ENCODE measurements at places on chromosomes 3 and 15.
A peak's percentile ranks its signal among the peaks of the same experiment; 100 is the strongest.

GRCh38 chr3:185473290-185473815 is 25.5 kb downstream of the TMEM41A start:
- DNase-seq: peak; percentile 62

- no peak for DNase-seq
These were observed 9.6 kb downstream of the TRH start for GRCh38 chr3:129984125-129984524.

DNA sequence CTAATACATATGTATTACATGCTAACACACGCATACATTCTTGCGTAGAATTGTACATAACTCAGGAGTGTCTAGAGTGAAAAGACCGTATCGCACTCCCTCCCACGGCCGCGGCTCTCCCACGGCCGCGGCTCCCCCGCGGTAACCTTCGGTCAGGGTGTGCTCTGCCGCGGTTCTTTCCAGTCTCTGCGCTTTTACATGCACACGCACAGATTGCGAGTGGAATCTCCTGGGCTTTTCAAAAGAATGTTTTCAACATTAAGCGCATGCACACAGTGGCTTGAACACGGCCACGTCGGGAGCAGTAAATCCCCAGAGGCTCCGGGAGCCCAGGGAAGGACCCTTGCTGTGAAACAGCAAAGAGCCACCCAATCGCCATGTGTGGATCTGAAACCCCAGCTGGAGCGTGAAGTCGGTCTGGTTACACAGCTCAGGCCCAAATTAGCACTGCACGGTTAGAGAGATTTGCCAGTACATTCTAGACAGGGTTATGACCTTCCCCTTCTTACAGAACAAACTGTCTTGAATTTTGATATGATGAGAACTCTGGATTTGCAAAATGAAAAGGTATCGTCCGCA is 805 bp upstream of the RGMA start:
- no peak for DNase-seq

GRCh38 chr3:150170852-150171520 is 200.3 kb upstream of the PFN2 start:
- no peak for DNase-seq

DNA sequence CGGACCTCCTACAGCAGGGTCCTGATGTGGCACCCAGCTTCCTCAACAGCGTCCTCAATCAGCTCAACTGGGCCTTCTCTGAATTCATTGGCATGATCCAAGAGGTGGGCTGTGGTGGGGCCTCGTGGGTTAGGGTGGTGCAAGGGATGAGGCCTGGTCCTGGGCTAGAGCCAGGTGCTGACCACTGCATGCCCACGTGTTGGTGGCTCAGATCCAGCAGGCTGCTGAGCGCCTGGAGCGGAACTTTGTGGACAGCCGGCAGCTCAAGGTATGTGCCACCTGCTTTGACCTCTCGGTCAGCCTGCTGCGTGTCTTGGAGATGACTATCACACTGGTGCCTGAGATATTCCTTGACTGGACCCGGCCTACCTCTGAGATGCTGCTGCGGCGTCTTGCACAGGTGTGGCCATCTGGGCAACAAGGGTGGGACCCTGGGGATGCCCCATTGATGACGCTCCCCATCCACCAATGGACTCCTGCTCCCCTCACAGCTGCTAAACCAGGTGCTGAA is 3.8 kb downstream of the AMIGO3 start:
- no peak for DNase-seq

GRCh38 chr3:94373456-94373855 is 310.6 kb downstream of the NSUN3 start:
- DNase-seq: no peak

DNA sequence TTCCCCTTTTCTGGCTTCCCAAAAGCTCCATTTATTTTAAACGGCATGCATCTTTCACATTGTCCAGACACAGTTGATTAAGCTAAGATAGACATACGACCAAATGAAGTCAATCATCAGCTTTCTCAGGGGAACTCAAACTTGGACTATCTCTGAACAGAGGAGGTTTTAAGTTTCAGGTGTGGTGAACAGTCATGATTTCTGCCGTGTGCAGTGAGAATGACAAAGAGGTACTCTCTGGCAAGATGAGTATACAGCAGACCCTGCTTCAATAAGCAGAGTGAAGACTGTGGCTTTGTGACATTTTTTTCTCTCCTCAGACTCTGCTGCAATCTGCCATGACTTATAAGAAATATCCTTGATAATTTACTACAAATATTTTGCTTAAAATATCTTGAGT is 307.7 kb downstream of the CNTN6 start:
- no peak for DNase-seq

- DNase-seq: no peak
These were observed 53.4 kb downstream of the GSK3B start for GRCh38 chr3:120040813-120041377.

DNA sequence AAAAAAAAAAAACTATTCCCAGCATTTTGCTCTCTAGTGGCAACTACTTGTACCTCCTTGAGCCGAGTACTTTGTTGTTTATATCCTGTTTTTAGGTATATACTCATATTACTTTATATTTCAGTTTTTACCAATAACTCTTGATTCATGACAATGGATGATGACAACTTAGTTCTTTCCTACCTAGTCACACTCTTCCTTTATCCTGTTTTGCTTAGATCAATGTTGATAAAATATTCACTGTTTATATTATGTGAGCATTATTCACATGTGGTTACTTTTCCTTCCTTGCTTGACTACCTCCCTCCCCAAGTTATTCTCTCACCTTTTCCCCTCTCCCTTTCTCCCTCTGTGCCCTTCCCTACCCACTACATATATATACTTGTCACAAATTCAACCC is 53.7 kb downstream of the NKIRAS1 start:
- peak; percentile 49 for DNase-seq

GRCh38 chr3:10504171-10505049 is 976 bp downstream of the ATP2B2 start:
- DNase-seq: no peak

DNA sequence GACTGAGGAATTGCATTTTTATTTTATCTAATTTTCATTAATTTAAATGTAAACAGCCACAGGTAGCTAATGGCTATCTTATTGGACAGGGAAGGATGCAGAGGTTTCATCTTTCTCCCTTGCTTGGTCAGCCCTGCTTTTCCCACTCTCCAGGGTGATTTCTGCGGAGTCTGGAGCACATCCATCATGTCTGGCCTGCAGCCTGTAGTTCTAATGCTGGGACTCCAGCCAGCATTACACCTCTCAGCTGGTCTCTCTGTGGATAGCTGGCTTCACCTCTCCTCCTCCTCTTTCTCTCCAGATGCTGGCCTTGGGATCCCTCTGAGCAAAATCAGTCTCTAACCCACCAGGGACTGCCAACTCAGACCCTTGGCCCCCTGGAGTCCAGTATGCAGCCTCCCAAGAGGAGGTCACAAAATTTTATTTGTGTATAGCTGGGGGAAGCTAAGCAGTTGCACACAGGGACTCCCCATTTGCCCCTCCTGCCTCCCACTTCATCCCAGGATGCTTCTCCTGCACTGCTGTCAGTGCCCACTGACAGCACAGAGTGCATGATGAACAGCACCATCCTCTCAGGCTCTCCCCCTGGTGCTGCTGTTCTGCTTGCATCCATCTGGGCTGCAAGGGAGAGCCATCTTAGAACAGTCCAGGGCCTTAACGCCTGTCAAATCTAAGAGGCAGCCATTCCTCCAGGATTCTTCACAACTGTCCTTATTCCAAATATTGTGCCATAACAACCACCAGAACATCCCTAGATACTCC is 1.7 kb downstream of the BFSP2 start:
- DNase-seq: no peak

GRCh38 chr15:80202641-80203360 is 49.2 kb downstream of the CTXND1 start:
- no peak for DNase-seq

- peak; percentile 76 for DNase-seq
These were observed 107.7 kb downstream of the THRB start for GRCh38 chr3:24387000-24387399.

DNA sequence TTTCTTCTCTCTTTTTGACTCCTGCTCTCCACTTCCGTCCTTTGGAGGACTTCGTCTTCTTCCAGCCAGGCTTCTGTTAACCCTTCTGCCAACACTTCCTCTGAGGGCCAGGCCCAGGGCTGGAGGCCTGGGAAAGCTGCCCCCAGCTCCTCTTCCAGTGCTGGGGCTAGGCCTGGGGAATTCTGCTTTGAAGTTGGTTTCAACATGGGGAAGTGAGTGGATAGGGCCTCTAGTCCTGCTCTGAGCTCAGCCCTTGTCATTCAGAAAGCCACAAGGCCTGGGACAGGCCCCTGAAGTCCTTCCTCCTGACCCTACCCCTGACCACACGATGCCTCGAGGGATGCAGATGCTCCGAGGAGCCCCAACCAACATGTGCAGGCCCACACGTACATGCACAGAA is 53.9 kb upstream of the HERC1 start:
- DNase-seq: no peak

GRCh38 chr15:76150513-76150912 is 90.7 kb downstream of the TMEM266 start:
- peak; percentile 6 for DNase-seq

DNA sequence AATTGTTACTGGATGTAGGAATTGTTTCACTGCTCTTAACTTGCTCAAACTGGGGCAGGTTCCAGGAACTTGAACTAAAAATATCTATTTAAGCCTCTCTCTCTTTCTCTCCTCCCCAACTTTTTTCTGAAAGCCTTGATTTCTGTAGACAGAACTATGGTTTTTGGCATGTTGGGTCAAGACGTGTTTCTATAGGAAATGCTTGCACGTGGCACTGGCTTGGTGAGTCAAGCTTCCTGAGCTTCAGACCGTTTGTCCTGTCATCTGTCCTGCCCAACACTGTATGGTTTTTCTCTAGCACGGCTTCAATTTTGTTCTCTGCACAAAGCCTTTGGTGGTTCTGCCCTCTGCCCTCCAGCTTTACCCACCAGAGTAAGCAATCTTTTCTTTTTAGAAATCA is 13.5 kb downstream of the EAF1 start:
- DNase-seq: no peak

DNA sequence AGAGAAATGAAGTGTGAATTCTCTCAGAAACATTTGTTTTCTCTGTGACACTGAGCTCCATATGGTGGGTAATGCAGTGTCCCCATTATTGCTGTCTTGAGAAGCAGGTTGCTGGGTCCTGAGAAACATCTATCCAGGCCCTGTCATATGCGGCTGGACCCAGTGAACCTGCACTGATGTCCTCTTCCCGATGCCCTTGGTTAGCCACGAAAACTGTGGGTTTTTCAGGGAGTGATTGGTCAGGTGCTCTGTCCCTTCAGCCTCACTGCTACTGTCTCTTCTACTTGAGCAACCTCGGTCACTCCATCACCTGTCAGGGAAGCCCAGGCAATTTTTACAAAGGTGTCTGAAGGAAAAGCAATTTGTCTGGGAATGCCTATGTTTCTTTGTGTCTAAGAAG is 77.0 kb downstream of the SLC7A14 start:
- DNase-seq: no peak

DNA sequence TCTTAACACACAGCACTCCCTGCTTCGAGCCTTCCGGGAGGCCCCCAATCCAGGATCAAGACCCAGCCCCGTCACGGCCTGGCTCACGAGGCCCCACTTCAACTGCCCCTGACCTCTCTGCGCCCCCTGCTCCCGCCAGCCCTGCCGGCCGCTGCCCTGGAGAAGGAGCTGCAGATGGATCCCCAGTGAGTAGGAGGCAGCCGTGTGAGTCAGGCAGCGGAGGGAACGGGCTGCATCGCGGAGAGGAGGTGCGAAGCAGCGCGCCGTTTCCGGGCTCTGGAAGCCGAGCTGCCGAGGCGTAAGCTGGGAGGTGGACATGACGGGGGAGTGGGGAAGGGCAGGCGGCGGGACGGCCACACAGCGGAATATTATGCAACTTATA is 133.4 kb downstream of the TPRA1 start:
- no peak for DNase-seq

DNA sequence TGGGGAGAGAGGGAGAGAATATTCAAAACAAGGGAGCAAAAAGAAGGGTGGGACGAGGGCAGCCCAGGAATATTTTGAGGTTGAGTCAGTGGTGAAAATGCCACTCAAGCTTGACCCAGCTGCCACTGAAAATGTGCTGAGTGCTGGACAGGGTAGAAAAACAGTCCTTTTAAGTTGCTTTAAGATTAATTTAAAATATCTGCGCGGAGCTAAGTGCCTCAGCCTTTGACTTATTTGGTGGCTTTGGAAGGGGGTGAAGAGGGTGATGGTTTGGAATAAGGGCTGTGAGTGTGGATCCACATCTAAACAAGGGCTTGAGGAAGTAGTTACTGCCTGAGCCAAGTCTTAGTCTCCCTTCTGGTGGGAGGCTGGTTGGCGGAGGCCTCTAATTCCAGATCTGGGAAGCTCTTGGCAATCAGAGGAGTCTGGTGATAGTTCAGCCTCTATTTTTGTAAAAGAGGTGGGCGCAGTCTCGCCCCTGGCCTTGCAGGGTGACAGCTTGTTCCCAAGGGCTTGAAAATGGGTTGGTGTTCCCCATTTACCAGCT is 280.8 kb upstream of the ROPN1 start:
- DNase-seq: peak; percentile 31

- DNase-seq: no peak
These were observed 19.1 kb downstream of the KLF15 start for GRCh38 chr3:126337980-126338651.

GRCh38 chr3:142940000-142940399 is 23.5 kb downstream of the PAQR9 start:
- DNase-seq: no peak

DNA sequence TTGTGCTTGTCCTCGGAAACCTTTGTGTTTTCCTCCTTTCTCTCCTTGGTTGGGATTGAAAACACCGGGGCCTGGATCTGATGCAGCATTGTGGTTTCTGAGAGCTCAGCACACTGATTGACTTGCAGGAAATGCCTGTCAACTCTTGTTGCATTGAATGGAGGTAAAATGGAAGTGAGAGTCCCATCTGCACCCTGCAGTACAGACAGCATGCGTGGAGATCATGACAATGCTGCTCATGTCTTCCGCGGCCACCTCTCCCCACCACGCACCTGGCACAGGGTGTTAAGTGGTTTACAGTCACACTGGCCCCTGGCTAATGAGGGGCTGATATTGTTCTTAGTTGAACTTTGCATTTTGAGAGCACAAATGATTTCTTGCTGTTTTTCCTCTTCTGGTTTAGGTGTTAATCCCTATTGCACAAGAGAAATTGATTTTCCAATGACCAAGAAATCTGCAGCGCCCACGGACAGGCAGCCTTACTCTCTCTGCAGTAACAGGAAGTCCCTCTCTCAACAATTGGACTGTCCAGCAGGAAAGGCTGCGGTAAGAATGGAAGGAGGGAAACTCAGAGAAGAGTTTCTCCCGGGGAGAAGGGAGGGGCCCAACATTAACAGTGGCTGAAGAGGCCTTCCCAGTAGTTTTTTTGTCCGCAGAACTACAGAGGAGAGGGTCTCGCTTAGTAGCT is 58.5 kb downstream of the STARD5 start:
- no peak for DNase-seq

DNA sequence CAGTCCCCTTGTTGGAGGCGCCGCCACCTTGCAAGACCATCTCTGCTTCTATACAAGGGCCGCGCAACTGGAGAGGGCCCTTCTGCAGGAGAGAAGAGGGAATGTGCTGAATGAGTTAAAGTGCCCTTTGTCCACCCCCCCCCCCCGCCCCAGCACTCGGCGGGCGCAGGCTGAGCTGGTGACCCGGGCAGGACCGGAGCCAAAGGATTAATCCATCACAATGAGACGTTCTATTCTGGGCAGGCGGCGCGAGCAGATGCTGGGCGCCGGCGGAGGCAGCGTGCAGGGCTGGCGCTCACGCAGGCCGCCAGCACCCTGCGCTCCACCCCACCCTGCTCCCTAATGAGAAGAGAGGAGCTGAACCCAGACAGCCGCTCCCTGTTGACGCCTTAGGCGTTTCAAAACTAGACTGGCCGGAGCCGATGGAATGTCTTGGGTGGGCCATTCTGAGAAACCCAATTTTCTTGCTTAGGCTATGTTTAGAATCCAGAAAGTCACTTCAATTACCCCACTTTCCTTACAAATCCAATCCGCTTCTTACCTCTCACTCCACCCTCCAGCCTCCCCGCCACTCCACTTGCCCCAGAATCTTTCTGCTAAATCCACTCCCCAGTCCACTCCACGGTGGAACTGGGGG is 32.9 kb downstream of the GJD2 start:
- peak; percentile 70 for DNase-seq

All from HCEC 1CT (cell line).